ENCODE measurements at places on chromosomes 5 and 9.

- DNase-seq = no peak
Measured at GRCh38 chr5:10262995-10263394, 12.9 kb downstream of the CCT5 start.

DNA sequence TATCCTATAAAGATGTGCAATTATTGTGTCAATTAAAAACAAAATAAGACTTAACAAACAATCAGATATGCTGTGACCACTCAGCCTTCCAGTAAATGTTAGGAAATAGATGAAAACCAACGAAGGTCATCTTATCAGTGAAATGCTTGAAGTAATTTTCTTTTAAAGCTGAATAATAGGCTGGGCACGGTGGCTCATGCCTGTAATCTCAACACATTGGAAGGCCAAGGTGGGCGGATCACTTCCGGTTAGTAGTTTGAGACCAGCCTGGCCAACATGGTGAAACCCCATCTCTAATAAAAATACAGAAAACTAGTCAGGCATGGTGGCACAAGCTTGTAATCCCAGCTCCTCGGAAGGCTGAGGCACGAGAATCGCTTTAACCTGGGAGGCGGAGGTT lies 31.2 kb downstream of the NLN start:
- DNase-seq = no peak

GRCh38 chr5:148760945-148761638 lies 65.3 kb upstream of the ADRB2 start:
- DNase-seq = no peak

- DNase-seq = no peak
Measured at GRCh38 chr5:149439899-149440542, 60.9 kb upstream of the IL17B start.

DNA sequence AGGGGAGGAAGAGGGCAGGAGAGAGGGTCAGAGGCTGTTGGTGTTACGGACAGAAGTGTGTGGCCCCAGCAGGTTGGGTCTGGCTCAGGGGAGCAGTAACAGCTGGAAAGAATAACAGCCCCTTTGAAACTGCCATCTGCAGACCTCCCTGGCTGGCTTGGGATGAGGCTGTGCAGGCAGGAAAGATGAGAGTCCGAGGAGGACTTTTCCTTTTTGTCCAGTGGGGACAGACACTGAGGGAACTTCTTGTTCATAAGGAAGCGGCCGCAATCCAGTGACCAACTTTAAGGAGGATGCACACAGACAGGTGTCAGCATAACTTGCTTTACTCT lies 14.8 kb upstream of the PLEKHG4B start:
- no peak for DNase-seq

GRCh38 chr5:95283761-95284571 lies 928 bp downstream of the MCTP1 start:
- no peak for DNase-seq

DNA sequence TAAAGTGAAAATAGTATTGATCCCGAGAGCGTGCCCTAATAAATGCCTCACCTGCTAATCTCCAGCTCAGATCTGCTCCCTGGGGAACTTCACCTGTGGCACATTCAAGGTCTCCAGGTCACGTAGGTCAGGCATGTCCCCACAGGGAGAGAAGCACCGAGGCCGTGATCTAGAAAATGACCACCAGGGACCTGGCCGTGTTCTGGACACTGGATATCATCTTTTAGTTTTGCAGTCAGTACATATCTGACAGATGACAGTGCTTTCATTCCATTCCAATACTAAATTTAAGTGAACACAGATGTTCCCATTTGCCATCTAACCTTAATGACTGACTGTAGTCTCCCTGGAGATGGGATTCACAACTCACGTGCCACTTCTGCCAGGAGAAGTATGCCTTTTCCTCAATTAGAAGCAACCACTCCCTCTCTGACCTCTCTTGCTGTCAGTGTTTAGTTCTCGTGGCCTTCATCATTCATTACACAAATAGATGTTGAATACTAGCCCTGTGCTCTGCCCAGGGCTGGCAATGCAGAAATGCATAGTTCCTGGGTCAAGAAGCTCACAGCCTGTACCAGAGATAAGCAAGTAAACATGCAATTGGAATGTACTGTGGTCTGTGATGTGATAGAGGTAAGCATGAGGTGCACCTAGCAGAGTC lies 276.5 kb downstream of the NTRK2 start:
- DNase-seq = no peak

- no peak for DNase-seq
Measured at GRCh38 chr5:555058-555623, 30.9 kb upstream of the SLC9A3 start.

DNA sequence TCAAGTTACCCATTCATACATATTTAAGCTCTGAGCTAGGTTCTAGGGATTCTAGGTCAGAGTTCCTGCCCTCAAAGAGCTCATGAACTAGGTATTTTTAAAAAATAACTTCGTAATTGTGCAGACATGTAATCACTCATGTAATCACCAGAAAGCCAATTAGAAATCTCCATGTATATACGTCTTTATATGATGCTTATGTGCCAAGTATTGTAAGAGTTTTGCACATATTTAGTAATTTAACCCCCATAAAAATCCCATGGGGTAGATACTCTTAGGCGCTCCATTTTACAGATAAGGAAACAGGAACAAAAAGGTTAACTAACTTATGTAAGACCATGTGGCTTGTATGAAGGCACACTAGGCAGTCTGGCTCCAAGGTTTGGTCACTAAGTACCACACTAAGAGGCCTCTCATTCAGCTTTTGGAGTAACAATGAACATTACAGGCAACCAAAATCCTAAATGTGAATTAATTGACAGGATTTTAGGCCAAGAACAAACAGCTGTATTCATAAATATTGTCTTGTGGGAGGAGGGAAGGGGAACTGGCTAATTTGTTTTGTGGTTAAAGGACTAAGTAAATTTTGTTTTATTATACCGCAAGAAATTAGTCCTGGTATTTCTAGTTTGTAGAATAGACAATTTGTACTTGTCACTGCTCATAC lies 1.7 kb upstream of the OTULINL start:
- no peak for DNase-seq

- no peak for DNase-seq
Measured at GRCh38 chr5:160271836-160272235, 40.5 kb downstream of the CCNJL start.

DNA sequence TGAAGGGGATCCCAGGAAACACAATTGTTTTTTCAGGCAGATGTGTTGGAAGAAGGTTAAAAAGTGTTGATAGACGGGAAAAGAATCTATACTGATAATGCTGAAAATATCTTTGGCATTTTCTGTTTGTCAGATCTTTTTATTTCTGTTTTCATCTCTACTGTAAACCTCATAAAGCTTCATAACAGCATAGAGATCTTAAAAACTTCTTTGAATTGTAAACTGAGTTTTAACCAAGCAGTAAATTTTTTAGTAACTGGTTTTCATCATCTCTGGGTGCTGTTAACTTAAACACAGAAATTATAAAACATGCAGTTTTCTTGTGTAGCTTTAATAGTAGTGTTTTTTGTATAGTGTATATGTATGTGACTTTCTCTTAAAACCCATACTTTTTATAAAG lies 227.0 kb downstream of the WDR70 start:
- DNase-seq = no peak

- DNase-seq = no peak
Measured at GRCh38 chr5:172820046-172820767, 13.8 kb upstream of the ERGIC1 start.

- DNase-seq = no peak
Measured at GRCh38 chr9:121279776-121280388, 11.9 kb downstream of the GSN start.

All from T-helper 1 cell (primary cell).